ENCODE measurements at places on chromosomes 6 and 20.

DNA sequence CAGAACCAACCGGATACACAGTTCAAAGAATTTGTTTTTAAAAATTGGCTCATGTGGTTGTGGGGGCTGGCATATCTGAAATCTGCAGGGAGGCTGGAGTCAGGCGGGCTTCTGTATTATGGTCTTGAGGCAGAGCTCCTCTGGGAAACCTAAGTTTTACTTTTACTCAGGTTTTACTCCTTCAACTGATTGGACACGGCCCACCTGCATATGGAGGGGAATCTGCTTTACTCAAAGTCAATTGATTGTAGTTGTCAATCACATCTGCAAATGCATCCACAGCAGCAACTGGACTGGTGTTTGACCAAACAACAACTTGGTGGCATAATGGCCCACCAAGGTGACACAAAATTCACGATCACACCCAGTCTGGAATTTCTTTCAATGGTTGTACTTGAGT lies 103.4 kb downstream of the ERMARD start:
- no peak for DNase-seq

DNA sequence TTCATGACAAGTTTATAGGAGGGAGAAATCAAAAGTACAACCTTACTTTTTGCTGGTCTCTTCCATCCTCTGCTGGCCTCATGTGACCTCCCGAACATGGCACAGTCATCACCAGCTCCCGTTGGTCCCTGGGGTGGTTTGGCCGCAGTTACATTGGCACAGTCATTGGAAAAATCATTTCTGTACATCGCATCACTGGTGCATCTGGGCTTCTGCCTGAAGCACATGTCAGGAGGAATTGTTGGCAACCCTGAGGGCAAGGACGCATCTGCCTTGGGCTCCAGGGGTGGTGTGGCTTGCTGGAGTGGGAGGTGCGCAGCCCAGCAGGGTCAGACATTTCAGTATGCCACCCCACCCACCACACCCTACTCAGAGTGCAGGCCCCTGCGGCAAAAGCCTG lies 162.9 kb upstream of the SLC24A3 start:
- DNase-seq, result no peak

DNA sequence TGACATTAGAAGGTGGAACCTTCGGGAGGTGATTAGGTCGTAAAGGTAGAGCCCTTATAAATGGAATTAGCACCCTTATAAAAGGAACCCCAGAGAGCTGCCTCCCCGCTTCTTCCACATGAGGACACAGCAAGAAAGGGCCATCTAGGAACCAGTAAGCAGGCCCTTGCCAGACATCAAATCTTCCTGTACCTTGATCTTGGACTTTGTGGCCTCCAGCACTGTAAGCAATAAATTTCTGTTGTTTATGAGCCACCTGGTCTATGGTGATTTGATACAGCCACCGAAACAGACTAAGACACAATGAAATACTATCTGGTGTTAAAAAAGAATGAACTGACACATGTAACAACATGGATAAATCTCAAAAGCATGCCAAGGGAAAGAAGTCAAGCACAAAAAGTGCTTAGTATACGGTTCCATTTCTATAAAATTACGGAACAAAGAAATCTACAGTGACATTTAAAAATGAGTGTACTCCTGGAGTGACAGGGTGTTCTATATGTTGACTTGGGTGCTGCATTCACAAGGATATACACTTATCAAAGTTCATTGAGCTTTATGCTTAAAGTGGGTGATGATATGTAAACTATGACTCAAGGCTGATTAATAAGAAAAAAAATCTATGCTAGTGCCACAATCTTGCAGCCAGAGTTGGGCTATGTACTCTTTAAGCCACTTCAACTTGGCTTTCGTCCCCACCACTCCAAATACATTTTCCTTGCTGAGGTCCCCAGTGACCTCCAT lies 18.4 kb downstream of the SERPINB1 start:
- DNase-seq, result no peak

DNA sequence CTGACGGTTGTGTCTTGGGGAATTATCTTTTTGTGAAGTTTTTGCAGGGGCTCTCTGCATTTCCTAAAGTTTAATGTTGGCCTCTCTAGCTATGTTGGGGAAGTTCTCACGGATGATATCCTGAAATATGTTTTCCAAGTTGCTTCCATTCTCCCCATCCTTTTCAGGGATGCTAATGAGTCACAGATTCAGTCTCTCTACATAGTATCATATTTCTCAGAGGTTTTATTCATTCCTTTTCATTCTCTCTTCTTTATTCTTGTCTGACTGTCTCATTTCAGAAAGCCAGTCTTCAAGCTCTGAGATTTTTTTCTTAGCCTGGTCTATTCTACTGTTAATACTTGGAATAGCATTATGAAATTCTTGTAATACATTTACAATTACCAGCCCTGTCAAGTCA lies 61.3 kb downstream of the UNC5CL start:
- DNase-seq, result no peak

DNA sequence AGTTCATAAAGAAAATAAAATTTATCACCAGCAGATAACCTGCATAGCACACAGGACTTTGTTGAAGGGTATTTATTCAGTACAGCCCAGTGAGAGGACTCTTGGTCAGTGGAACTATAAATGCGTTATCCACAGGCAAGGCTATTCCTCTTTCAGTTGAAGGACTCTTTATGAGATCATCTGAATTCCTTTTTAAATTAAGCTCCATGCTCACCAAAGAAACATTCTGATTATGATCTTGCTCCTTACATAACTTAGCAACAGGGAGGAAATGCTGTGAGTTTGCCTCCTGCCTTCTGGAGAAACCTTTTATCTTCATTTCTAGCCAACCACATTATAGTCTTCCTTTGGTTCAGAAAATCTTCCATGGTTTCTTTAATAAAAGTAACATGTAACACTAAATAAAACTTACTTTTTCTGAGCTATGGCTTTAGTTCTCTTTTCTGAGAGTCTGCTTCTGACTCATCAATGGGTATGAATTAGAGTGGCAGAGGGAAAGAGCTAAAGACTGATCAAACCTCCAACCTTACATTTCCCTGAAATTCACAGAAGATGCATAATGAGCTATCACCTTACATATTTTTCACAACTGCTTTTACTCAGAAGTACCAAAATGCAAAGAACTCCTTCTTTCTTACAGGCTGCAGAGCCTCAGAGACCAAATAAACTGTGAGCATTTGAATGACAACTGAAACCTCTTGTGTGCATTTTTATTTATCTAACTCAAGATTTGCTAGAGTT lies 267.2 kb downstream of the ADGRG6 start:
- no peak for DNase-seq

GRCh38 chr6:141199074-141199473 lies 933.7 kb upstream of the GJE1 start:
- DNase-seq, result no peak

- DNase-seq, result no peak
Measured at GRCh38 chr6:48839206-48839605, 623.8 kb downstream of the MMUT start.

DNA sequence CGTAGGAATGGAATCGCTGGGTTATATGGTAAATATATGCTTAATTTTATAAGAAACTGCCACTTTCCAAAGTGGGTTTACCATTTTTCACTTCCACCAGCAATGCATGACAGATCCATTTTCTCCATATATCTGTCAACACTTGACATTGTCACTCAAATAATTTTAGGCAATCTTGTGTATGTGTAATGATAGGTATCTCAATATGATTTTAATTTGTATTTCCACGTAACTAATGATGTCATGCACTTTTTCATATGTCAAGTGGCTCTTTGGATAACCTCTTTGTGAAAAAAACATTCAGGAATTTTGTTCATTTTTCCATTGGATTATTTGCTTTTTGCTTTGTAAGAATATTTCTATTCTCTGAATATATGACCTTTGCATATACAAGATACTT lies 419.9 kb downstream of the BTBD3 start:
- no peak for DNase-seq

GRCh38 chr20:49419785-49420184 lies 62.7 kb downstream of the KCNB1 start:
- no peak for DNase-seq
